Stimulated activated CD4-positive, alpha-beta T cell treated with anti-CD3 and anti-CD28 coated beads, Interleukin-12 subunit alpha, Interleukin-12 subunit beta, amount 100 ng/mL, for 48 hours (primary cell): ENCODE measurements at places on chromosomes 12 and 14.
A peak's percentile ranks its signal among the peaks of the same experiment; 100 is the strongest.

DNA sequence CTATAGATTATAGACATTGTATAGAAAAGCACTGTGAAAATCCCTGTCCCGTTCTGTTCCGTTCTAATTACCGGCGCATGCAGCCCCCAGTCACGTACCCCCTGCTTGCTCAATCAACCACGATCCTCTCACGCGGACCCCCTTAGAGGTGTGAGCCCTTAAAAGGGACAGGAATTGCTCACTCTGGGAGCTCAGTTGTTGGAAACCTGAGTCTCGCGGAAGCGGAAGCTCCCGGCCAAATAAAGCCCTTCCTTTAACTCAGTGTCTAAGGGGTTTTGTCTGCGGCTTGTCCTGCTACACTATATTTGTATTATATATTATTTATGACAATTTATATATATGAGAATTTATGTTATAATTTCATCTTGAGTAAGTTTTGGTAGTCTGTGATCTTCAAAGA, 213.6 kb upstream of the AMIGO2 start:
- no peak for DNase-seq

DNA sequence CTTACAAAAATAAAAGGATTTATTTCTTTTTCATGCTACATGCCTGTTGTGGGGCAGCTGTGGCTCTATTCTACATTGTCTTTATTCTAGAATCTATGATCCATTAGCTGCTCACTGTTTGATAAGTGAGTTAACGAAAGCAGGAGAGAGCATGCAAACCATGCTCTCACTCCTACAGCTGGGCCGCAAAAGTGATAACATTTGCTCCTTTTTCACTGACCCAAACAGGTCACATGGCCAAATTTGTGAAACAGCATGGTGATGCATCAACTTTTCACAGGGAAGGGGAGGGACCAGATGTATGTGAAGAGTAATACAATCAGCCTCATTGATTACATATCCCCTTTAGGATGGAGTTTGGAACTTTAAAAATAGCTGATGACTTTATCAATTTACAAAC, 456.9 kb upstream of the SYT1 start:
- no peak for DNase-seq

GRCh38 chr12:65574867-65575266, 249.4 kb upstream of the HMGA2 start:
- no peak for DNase-seq

DNA sequence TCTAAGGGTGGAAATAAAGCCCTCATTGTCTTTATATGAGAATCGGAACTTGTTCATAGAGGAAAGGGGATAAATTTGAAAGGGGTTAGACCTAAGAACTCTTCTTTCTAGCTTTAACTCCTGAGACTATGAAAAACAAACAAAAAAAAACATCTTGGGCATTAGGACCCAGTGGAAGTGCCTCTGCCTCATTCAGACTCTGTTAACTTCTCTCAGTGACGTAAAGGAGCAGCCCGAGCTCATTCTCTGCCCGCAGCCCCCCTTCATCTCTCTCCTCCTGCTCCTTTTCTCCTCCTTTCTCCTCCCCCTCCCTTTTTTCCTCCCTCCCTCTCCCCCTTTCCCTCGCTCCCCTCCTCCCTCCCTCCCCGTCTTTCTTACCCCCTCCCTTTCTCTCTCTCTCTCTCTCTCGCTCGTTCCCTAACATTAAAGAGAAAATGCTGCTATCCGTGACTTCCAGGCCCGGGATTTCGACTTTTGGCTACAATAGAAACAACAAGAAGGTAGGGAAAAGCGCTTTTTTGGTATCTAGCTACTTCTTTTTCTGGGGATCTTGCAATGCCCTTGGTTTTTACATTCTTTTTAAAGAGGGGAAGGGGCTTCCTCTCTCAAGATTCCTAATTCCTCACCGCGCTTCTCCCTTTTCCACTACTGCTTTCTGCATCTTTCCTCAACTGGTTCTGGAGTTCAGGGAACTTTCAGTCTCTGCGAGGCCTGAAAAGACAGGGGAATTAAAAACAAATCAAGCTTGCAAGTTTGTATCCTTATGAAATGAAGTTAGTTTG, at the start of gene RBMS2:
Gene RBMS2 (plus strand): TSS at position 231 of the 782 bp plus-strand sequence. CDS start 204 bp downstream, at position 435.
- no peak for DNase-seq

DNA sequence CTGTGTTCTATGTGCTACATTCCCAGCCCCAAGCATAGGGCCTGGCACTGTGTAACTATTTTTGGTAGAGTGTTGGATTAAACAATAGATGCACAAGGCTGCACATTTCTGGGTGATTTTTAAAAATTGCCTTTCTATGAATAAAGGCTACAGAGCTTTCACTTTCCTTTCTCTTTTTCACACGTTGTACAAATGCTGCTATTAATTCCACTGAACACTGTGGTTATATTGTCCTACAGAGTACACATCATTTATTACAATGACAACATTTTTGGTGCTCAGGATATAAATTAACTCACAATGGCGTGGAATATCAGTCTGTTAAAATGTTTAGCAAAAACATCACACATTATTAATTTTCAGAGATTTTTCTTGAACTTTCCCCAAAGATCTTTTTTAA, 3.6 kb upstream of the EML1 start:
- no peak for DNase-seq

GRCh38 chr12:18752280-18752920, 14.5 kb downstream of the CAPZA3 start:
- DNase-seq, result no peak

GRCh38 chr14:76901171-76902055, 75.2 kb downstream of the LRRC74A start:
- no peak for DNase-seq

- no peak for DNase-seq
Measured at GRCh38 chr14:63392236-63392635, 73.5 kb upstream of the GPHB5 start.

DNA sequence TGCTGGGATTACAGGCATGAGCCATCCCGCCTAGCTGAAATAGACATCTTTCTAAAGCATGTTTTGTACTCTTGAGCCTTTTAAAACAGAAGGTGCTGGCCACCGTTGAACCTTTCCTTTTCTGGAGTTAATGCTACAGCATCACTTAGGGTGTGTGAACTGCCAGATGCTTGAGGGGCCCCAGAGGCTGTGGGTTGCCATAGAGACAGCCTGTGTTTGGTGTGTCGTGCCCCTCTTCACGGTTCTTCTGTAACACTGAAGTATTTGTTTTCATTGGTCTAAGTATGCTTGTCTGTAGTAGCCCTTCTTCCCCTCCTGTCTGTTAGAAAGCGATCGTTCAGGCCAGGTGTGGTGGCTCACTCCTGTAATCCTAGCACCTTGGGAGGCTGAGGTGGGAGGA, 30.8 kb downstream of the PLEKHG3 start:
- no peak for DNase-seq

GRCh38 chr14:90697577-90698206, 118.5 kb downstream of the TTC7B start:
- peak; percentile 67 for DNase-seq

GRCh38 chr12:2877047-2877952, at the start of the genes FOXM1 and RHNO1:
Gene FOXM1 (minus strand): TSS chr12:2877174. CDS start chr12:2874478, 2,696 bp downstream.
Gene RHNO1 (plus strand): TSS chr12:2877223. CDS start chr12:2885367, 8,144 bp downstream.
- peak; percentile 75 for DNase-seq

DNA sequence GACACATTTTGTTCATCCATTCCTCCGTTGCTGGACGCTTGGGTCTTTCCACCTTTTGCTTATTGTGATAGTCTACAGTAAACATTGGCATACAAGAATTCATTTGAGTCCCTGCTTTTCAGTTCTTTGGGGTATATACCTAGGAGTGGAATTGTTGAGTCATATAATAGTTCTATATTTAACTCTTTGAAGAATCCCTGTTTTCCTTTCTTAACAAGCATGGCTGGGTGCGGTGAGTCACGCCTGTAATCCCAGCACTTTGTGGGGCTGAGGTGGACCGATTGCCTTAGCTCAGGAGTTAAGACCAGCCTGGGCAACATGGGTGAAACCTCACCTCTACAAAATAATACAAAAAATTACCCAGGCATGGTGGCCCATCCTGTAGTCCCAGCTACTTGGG, 75.4 kb downstream of the CCDC92 start:
- no peak for DNase-seq

GRCh38 chr12:103852498-103852997, 11.5 kb upstream of the NT5DC3 start:
- DNase-seq, result no peak

- no peak for DNase-seq
Measured at GRCh38 chr12:55972911-55973598, 823 bp upstream of the RAB5B start.

- DNase-seq, result no peak
Measured at GRCh38 chr12:31931796-31932715, 27.2 kb upstream of the RESF1 start.

DNA sequence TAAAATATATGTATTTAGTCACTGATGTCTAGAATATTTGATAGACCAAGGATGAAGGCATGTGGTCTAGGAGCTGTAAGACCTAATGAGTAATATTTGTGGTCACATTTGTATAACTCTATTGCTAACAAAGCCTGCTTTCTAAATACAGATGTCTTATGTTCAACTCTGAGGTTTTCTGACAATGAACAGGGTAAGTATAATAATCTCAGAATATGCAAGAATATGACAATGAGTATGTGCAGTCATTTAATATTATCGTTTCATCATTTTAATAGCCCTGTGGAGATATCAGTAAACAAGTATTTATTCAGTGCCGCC, 389.6 kb downstream of the LRIG3 start:
- DNase-seq, result no peak

DNA sequence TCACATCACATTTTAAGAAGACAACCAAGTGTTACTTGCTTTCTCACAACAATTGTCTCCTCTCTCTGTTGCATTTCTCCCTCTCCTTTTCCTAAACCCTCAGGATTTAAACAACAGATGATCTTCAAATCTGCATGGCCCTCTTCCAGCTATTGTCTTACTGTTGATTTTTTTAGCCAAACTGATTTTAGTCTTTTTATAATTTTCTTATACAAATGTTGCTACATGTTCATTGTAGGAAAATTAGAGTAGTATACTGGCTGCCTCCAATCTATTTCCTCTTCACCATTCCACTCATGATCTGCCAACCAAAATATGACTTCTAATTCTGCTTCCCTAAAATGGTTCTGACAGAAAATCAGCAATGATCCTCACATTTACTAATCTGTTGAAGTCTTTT, 1.4 kb upstream of the KERA start:
- DNase-seq, result no peak

DNA sequence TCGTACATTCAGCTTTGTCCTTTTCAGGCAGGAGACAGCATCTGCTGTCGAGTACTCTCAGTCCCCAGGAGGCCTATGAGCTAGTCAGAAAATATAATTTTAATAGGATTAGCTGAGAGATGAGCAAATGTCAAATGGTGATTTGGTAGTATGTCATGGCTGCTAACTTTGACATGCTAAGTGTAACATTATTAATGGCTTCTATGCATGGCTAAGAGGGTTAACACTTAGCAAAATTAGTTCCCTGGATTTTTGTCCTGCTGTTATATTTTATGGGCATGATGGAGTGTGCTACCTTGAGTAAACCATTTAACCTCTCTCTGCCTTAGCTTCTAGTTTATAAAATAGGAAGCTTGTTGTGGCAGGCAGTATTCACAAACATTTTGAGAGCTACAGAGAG, 2.9 kb upstream of the PCNX1 start:
- no peak for DNase-seq

DNA sequence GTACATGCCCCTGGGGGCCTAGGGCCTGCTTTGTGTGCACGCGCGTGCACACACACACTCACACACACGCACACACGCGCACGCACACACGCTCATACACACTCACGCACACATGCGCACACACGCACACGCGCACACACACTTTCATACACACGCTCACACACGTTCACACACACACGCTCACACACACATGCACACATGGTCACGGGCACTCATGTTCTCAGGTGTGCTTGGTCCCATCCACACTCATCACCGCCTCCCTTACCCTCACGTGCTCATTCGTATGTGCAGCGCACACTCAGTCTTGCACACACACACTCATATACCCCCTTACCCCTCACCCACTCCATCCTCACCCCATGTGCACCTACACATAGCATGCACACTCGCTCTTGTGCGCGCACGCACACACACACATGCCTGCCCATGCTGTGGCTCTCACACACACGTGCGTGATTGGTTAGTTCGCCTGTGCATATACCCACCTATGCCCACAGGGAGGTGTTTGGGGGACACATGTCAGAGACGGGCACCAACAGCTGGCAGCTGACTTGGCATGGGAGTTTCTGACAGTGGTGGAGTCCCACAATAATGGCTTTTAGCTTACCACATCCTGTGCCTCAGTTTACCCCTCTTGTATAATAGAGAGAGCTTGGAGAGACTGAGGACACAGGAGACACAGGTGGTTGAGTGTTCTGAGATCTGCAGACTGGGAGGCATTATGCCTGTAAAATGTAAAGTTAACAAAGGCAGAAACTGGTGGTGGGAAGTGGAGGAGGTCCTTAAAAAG, 28.7 kb downstream of the TSPAN9 start:
- no peak for DNase-seq

DNA sequence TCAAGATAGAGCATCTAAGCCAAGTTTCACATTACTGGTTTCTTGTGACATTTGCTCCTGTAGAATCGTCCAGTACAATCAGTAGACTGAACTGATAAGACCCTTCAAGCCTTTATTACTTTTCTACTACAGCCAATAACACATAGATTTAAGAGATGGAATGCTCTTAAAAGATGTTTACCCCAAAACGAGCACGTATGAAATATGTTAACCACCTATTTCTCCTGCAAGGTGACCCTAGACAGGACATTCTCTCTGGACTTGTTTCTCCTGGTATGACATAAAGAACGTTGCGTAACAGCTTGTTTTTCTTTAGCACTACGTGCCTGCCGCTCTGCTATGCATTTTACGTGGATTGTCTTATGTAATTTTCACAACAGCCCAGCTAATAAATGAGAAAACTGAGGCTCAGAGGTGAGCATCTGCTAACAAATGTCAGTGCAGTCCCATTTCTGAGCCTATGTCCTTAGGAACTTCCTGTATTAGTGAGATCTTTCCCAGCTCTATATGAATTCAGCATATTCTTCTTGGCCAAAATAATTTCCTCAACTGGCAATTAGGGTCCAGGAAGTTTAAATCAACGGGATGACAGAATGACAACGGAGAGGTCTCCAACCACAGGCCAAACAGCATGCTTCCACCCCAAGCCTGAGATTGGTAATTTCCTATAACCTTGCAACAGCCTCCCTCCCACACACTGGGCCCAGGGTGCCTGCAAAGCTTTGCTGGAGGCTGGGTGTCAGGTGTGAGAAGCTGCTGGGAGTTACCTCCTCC, 3.7 kb downstream of the NFKBIA start:
- peak; percentile 53 for DNase-seq

GRCh38 chr14:35854696-35855270, 28.6 kb downstream of the BRMS1L start:
- no peak for DNase-seq

GRCh38 chr14:96158735-96159134, 45.9 kb upstream of the BDKRB2 start:
- no peak for DNase-seq

GRCh38 chr14:104321802-104322130, 183.4 kb downstream of the KIF26A start:
- no peak for DNase-seq

DNA sequence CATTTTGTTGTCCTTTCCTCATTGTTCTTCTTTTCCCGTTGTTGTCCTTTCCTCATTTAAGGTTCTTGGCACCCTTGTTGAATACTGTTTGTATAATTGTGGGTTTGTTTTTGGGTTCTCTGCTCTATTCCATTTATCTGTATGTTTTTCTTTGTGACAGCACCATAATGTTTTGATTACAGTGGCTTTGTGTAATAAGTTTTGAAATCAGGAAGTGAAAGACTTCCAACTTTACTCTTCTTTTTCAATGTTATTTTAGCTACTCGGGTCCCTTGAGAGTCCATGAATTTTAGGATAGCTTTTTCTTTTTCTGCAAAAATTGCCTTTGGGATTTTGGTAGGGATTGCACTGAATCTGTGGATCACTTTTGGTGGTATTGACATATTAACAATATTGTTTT, 28.1 kb downstream of the ETNK1 start:
- DNase-seq, result no peak
